Epithelial cell of esophagus (primary cell): ENCODE measurements at places on chromosomes 11 and 22.

- DNase-seq = peak; percentile 70
These were observed 110.0 kb upstream of the GAL start for GRCh38 chr11:68574308-68574707.

GRCh38 chr11:44004452-44005062, 43.2 kb upstream of the ACCSL start:
- no peak for DNase-seq

DNA sequence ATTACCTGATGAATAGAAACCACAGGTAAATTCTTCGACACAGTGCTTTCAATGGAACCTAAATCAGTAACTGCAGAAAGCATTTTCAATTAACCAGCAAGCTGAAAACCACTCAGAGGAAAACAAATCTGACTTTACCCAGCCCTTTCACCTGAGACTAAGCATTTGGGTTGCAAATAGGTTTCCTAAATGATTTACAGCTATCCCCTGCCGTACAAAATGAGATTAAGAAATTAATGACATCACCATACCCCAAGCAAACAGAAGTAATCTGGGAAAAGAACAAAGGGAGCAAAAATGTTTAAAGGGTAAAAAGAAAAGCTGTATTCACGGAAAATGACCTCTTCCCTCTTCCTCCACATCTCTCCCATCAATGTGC, 584 bp downstream of the NOX4 start:
- DNase-seq = no peak

DNA sequence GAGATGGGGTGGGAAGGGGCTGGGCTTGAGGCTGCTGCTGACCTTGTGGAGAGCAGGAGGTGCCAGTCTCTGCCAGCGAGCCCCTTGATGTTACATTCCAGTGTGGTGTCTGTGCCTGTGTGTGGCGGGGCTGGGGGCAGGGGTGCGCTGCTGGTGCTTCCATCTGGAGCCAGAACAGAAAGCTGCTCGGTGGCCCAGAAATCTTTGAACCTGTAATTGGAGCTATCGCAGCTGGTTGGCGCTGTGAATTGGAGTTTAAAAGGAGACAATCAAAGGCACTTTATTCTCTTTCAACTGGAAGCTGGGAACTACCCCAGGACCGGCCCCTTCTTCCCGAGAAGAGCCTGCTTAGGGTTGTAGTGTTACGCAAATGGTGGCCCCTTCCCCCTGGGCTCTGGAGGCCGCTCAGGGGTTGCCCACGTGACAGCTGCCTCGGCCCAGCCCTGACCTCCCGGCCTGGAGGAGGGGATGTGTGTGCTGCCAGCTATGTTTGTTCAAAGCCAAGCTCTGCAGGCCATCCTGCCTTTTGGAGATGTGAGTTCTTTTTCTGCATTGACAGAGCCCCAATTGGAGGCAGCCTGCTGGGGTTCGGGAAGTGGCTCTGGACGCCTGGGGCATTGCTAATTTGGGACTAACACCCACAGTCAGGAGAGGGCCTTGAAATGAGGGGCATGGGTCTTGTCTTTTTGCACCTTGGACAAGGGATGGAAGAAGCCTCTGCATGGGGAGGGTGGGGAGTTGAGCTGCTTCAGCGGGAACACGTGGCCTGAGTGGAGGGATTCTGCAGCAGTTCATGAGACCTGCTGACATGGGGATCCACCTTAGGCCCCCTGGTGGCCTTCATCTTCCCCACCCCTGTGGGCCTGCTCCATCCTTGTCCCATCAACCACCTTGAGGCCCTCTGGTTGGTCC, 14.0 kb upstream of the ARSA start:
- DNase-seq = peak; percentile 25
